Inflammatory macrophage treated with lipopolysaccharide for 4 hours (primary cell): ENCODE measurements at places on chromosomes 4 and X.

DNA sequence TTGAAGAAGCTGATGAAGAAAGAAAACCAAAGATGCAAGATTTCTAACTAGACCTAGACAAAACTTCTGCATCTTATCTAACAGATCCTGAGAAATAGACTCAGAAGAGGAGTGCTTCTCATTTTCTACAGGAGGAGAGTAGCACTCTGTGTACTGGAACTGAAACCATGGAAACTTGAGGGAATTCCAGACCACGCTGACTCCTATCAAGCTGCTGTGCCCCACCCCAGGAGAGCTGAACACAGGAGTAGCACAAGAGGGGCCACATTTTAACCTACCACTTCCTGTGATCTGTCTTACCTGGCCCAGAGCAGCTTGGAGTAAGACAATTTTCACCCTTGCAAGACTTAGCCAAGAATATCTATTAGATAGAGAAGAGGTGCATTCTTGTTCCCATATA is 248.9 kb downstream of the SCFD2 start:
- no peak for DNase-seq

- no peak for DNase-seq
Measured at GRCh38 chr4:22556495-22556894, 40.6 kb upstream of the ADGRA3 start.

DNA sequence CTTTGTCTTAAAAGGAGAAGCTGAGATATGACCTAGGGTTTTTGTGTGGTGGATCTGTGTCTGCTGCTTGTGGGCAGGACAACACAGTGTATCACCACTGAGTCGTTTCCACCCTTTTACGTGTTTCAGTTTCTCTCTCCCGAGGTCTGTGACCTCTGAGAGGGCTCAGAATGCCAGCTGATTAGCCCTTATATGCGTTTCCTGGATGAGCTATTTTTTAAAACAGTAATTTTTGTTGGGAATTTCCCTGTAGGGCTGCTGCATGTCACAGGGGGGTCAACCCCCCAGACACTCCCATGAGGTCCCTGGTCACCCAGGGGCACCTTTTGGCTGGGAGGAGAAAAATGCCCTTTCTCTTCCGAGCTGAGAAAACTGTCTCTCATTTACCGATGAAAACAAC is 170.4 kb upstream of the CASK start:
- DNase-seq: peak; percentile 0

DNA sequence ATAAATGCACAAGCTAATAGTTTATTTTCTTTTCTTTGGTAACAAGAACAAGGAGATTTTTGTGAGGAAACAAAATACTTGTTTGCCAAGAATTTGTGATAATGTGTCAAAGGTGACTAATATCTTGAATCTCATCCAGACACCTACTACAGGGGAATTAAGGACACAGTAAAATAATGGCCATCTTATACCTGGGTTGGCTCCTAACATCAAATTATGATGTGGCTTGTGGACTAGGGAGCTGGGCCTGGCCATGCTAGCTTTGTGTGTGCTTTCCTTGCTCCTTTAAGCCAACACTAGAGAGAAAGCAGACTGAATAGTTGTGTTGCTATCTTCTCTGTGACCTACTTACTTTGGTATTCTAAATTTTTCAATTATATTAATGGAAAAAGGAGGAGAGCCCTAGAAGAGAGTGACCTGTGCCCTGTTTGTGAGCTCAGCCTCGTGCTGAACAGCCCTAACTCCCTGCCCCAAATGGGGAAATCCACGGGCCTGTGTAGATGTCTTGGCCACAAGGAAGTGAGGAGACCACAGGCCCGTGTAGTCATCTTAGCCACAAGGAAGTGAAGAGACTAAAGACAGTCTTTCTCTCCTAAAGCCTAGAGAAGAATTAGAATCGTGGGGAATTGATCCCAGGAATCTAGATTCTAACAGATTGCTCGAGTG is 23.3 kb downstream of the ARHGAP24 start:
- DNase-seq: peak; percentile 94

DNA sequence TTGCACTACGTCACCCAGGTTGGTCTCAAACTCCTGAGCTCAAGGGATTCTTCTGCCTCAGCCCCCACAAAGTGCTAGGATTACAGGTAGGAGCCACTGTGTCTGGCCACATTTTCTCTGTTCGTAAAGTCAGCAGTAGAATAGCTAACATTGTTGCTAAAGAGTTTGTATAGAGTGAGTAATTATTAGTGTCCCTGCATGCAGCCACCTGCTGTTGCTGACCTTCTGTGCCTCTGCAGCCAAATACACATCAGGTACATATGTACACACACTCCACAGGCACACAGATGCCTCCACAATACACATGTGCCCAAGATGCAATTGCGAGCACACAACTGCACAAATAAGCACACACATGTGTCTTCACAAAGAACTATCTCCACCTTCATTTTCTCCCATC is 10.9 kb downstream of the DRD5 start:
- no peak for DNase-seq

DNA sequence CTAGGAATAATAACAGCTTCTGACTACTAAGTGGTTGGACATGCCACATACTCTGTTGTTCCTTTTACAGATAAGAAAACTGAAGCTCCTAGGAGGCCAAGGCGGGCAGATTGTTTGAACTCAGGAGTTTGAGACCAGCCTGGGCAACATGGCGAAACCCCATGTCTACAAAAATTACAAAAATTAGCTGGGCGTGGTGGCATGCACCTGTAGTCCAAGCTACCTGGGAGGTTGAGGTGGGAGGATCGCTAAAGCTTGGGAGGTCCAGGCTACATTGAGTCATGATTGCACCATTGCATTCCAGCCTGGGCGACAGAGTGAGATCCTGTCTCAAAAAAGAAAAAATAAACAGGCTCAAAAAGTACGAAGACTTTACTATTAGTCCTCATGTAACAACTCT is 30.6 kb upstream of the PHF8 start:
- no peak for DNase-seq

- DNase-seq: no peak
Measured at GRCh38 chr4:89266128-89266527, 41.5 kb downstream of the GPRIN3 start.

DNA sequence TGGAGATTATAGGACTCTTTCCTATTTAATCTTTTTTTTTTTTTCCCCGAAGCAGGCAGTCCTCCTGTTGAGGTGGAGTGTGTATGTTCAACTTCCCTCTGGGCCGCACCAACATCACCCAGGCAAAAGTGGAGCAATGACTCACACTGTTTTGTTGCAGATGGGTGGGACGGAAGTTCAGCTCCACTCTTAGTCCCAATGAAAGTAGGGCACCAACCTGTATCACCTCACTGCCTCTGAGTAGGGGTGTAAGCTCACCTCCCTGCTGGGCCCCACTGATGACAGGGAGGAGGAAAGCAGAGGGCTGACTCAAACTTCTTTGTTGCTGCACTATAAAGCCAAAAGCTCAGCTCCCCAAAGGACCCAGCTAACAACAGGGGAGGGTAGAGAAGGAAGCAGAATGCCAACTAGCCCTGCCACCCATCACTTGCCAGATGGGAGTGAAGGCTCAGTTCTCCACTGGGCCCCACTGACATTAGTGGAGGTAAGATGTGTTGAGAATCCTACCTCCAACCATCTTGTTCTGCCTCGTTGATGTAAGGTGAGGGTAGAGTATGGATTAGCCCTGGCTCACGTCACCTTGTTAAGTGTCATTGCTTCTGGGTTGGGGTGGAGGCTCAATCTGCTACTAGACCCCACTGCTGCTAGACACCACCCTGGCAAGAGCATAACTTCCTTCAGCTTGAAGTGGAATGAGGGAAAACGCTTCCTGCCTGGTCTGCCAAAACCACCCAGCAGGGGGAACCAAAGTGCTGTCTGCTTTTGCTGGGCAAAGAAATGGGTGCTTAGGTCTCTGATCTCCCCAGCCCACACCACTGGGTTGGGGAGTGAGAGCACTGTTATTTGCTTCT is 14.1 kb downstream of the RPS6KA3 start:
- peak; percentile 62 for DNase-seq

GRCh38 chr4:107388736-107389274 is 331.2 kb downstream of the PAPSS1 start:
- no peak for DNase-seq

- no peak for DNase-seq
Measured at GRCh38 chrX:154742613-154743012, 8.3 kb downstream of the GAB3 start.
